Omental fat pad (tissue), 4 donors: ENCODE measurements at places on chromosomes 1 and 21.
A peak's percentile ranks its signal among the peaks of the same experiment; 100 is the strongest.

- no peak for DNase-seq
These were observed 520 bp downstream of the TMEM201 start for GRCh38 chr1:9589144-9589718.

DNA sequence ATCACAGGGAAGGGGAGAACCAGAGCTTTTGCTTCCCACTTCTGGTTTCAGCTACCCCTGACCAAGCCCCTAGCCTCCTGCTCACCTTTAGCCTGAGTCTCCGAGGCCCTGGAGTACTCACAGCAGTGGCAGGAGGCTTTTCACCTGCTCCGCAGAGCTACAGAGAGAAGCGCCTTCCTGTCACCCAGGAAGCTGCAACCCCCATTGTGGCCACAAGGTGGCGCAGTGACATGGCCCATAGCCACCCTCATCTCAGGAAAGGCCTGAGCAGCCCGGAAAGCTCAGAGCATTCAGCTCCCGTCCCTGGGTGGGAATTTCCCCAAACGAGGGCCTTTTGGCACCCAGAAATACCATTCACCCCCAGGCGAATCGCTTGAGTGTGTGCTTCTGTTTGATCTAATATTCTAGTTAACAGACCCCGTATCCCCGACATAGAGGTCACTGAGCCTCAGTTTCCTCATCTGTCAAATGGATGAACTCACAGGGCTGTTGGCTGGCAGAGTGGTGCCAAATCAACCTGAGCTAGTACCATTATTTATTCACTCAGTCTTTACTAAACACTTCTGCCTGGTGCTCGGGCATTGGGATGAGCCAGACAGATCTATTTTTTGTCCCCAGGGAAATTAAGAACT, 25.3 kb downstream of the A3GALT2 start:
- peak; percentile 97 for DNase-seq

DNA sequence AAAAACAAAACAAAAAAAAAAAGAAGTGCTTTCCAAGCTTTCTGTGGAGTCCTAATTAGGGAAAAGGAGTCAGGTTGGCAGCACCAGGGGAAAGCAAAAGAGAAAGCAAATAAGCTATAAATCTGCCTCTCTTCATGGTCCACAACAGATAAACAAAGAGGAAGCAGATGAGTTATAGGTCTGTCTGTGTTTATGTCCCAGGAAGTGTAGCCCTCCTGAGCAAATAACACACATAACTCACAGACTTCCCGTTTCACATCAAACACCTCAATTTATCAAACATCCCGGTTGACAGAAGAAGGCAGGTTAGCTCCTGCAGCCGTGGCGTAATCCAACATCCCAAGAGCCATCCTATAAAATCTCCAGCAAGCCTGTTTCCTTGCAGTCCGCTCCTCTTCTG, 5.6 kb upstream of the SLC2A5 start:
- DNase-seq, result no peak

- no peak for DNase-seq
These were observed 11.5 kb upstream of the THRAP3 start for GRCh38 chr1:36212782-36213181.

DNA sequence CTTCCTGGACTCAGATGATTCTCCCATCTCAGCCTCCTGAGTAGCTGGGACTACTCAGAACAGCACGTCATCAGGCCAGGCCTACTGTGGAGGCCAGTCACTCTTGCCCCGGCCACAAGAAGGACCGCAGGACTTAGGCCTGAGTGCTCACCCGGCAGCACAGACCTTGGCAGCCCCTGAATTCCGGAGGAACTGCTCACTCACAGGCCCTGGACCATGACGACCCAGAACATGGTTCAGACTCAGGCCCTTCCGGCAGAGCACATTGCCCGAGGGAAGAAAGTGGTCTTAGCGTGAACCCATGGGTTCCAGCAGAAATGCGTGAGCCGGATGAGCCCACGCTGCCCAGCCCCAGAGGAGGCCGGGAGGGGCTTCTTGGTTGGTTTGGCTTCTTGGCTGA, 177.3 kb upstream of the TMEM51 start:
- no peak for DNase-seq
